ENCODE measurements at places on chromosomes 7 and 10.

- no peak for DNase-seq
Observed at GRCh38 chr7:155878674-155879073, 66.4 kb upstream of the SHH start.

DNA sequence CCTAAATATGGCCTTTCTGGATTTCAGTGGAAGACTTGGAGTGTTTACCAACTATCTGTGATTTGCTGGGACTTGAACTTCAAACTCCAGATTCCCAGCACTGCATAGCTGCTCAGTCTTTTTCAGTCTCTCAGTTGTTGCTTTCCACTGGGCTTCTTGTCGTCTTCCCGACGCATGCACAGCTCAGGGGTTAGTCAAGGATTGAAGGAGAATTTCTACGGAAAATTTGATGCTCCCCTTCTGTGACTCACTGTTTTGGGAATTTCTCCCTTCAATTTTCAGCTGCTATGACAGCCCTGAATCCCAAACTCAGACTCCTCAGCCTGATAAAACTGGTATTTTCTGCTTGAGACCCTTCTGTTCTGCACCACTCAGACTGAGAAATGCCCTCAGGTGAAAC is 91.7 kb downstream of the CYP26A1 start:
- DNase-seq: no peak

GRCh38 chr10:23978317-23978716 is 230.6 kb upstream of the KIAA1217 start:
- DNase-seq: no peak

GRCh38 chr7:84389242-84389641 is 194.7 kb upstream of the SEMA3A start:
- no peak for DNase-seq

GRCh38 chr10:110409926-110410325 is 87.8 kb upstream of the DUSP5 start:
- no peak for DNase-seq

DNA sequence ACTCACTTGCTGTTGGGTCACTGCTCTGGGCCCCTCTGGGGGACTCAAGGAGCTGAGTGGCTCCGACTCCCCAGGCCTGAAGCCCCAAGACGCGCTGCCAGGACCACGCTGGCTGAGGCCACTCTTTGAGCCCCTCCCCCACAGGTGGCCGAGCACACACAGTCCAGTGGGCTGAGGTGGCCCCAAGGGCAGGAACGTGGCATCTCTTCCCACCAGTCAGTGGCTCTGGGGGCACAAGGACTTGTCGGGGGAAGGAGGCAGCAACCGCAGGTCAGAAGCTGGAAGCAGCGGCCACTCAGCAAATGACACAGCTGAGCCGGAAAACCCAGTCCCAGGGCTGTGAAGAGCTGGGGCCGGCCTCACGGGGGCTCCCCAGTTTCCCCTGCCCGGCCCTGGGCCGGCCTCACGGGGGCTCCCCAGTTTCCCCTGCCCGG is 24.1 kb downstream of the GRIFIN start:
- DNase-seq: no peak

GRCh38 chr7:8881916-8882315 is 448.5 kb downstream of the NXPH1 start:
- no peak for DNase-seq

DNA sequence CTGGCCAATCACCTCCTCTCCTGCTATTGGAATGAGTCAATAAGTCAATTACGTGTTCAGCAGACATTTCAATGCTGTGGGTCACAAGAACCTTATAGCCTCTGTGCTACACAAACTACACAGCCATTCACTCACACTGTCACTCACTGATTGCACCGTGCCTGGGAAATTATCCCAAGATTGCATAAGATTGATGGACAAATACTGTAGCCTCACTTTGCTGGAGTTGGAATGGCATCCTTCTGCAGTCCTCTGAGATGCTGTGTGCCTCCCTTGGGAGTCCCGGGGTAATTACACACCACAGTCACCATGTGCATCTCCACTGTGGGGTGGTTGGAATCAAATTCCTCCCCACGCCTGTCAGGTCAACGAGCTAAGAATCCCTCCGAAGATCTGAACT is 358.7 kb upstream of the MGMT start:
- DNase-seq: no peak

DNA sequence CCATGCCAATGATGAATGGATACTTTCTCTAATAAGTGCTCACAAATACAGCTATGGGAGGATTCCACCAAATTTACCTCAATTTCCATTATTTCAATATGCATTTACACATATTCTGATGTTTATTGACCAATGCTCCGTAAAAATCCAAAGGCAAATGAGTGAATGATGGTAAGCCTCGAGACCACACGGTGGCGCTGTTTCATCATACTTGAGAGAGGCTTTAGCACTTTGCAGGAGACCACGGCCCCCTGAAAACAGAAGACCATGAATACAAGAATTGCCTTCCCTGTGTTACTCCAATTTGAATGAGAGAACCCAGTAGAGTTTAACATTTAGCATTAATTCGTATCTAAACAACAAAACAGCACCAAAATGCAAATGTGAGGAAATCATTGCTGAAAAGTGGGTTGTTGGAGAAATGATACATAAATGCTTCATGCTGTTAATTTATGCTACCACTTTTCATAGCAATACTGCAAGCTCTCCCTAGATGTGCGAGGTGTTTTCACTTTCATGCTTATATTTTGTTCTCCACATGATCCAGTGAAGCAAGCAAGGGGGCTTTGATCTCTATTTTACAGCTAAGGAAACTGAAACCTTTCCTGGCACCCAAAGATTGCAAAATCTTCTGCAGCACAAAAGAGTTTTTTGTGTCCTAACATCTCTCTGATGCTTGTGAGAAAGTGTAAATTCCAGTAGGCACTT is 35.4 kb downstream of the TRIL start:
- DNase-seq: peak; percentile 7

DNA sequence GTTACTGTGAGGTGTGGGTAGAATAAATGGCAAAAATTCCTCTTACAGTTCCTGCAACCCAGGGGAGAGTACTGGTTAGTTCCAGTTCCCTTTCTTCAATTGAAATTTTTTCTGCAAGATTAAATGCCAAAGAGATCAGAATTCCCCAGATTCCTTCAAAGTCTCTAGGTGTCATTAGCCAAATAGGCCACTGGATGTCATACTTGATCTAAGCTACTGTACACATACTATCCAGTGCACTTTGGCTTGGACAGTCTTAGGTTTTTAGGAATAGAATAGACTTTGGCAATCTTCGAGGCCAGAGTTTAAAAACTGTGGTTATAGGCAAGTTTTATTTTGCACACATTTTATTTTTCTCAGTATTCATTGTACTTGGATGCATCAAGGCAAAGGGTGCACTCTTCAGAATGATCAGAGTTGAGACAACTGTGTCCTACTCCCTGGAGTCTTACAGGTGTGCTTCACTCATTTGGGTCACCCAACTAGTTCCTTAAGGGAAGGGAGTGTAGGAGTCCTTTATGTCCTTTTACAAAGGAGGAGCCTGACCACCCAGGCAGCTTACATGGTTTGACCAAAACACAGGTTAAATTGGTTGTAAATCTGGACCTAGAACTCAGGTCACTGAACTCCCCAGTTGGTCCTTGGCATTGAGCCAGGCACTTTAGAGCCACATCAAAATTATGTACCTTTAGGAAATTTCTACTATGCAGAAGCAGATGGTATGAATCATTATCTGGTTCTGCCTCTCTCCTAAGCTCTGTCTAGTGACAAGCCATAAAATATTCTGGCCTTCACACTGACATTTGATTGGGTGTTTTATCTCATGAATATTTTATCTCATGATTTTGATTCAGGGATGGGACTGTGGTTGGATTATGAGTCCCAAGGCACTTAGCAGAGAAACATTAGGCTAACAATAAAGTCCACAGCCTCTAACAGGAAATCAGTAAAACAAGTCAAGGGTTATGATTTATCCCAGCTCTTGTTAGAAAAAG is 49.5 kb downstream of the ASAH2B start:
- no peak for DNase-seq

GRCh38 chr7:93202594-93203250 is 23.5 kb downstream of the HEPACAM2 start:
- DNase-seq: no peak

DNA sequence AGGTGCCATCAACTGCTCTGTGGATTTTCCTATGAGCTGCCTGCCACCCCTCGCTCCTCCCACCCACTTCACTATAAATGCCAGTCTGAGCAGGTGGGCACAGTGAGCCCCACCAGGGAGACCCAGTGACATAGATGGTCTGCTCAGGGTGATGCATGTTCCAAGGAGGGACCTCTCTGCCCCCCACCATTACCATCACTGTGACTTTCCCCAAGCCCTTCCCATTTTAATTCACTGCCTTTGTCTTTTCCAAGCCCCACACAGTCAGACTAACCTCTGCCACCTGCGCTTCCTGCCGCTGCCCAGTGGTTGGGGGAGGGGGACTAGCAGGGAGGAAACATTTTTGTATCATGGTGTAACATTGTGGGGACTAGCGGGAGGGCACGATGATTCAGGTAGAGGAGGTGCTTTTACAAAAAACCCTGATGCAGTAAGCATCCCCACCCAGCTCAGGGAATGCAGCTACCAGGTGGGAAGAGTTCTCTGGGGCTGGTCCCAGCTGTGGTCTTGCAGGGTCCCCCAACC is 24.6 kb downstream of the PRSS2 start:
- DNase-seq: peak; percentile 12

DNA sequence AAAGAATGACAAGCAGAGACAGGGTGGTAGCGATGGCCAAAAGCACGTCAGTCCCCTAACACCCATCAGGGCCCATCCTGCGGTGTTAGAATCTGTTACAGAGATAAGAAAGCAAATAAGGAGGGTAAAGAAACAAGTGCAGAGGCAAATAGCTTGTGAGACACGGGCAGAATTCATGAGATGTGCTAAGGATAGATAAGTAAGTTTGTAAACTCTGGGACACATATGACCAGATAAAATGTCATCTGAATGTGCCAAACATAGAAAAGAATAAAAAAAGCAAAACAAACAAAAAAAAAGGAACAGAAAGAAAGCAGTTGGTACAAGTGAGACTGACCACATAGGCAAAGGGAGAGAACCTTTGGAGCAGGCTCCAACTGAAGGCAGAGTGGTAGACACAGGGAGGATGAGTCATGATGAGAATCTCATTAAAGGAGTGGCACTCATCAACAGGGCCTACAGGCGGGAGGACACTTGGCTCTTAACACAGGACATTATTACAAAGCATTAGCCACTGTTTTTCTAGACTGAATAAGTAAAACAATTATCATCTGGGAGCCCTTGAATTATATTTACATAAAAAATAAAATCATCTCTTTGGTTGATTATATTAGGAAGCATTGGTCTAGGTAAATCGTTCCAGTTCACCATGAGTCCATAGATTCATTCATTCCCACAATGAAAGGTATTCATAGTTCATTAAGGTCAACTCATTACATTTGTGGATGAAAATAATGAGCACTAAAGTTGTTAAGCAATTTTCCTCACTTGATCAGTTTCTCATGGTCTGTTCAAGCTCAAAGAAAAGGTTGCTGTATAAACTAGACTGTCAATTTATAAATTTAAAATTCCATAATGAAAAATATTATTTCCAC is 21.5 kb upstream of the EPHB6 start:
- DNase-seq: no peak

DNA sequence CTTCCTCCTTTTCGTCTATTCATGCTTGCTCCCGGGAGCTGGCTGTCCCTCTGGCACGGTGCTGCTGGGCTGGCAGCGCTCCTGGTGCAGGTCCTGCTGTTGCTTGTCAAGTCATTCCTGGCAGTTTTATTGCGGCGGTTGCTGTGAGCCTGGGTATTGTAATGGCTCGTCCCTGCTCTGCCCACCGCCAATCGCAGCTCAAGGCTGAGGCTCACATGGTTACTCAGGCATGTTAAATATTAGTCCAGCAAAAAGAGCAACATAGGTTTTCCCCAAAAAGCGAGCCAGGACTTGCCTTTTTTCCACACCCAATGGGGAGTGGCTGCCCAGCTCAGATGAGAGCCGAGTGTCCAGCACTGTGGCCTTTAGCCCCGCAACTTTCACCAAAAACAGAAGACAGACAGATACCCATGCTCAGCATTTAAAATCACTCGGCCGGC is 492.9 kb upstream of the FOXK1 start:
- no peak for DNase-seq

DNA sequence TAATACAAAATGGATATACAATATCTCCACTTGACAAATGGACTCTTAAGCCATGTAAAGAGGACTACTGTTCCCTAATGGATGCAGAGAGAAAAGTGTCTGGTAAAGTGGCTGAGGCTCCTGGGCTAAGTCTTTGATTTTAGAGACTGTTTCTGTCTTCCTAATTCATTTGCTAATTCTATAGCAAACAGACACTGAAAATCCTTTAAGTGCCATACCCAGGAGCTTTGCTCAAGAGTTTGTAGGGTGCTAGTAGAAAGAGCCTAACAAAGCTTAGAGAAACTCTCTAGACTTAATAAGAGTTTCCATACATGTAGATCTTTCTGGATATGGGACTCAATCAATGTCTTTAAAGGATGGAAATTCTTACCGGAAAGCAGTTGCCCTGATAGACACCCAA is 16.7 kb downstream of the CEP55 start:
- no peak for DNase-seq

DNA sequence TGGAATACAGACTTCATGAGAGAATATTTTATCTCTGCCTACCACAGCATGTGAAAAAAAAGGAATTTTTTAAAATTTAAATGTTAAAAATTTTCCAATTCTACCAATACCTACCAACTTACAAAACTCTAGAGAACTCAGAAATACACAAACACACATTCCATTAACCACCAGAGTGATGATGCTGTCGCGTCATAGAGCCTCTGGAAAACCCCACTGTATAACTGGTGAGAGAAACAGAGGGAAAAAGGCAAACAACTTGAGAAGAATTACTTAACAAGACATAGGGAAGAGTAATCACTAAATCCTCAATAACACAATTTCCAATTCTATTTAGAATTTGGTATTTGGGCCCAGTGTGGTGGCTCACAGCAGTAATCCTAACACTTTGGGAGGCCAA is 6.2 kb upstream of the SPOCK2 start:
- DNase-seq: no peak

DNA sequence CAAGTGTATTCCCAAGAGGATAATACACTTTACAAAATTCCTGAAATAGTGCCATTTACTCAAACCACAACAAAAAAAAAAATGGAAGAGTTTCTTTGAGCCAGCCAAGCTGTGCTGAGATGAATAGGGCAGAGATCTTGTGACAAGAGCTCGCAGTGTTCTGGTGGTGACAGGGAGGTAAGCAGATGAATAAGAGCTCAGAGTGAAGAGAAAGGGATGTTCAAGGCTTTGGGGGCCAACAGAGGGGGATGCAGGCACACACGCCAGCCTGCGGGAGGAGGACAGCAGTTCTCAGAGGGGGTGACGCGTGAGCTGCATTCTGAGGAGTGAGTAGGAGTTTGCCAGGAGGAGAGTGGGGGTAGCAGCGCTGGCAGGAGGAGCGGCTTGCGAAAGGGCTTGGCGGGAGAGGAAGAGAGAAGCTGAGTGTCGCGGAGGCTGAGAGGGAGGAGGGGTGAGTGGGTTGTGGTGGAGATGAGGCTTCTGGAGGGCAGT is 194.4 kb upstream of the IMMP2L start:
- DNase-seq: no peak

DNA sequence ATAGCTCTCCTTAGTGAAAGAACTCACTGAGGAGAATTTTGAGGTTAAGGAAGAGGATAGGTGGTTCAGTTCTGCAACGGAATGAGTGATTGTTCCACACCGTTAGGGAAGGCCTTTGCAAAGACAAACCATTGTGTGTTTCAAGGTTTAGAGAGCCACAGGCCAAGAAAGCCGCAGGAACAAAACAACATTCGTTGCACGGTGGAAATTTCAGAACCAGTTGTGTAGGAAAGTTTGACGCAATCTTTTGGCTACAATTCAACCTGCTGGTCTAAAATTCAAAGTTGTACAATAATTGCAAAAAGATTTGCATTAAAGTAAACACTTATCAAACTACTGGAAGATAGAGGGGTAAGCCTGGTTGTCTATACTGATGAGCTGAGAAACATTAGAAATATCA is 91.4 kb downstream of the FAM107B start:
- DNase-seq: no peak

GRCh38 chr7:136134503-136134902 is 157.3 kb upstream of the MTPN start:
- DNase-seq: no peak
